ENCODE measurements at places on chromosomes 7 and 10. TPM values are rescaled to one million over a fixed set of nuclear protein-coding genes. Genes with fewer than 3 reads are reported as not detected.
A peak's percentile ranks its signal among the peaks of the same experiment; 100 is the strongest.

DNA sequence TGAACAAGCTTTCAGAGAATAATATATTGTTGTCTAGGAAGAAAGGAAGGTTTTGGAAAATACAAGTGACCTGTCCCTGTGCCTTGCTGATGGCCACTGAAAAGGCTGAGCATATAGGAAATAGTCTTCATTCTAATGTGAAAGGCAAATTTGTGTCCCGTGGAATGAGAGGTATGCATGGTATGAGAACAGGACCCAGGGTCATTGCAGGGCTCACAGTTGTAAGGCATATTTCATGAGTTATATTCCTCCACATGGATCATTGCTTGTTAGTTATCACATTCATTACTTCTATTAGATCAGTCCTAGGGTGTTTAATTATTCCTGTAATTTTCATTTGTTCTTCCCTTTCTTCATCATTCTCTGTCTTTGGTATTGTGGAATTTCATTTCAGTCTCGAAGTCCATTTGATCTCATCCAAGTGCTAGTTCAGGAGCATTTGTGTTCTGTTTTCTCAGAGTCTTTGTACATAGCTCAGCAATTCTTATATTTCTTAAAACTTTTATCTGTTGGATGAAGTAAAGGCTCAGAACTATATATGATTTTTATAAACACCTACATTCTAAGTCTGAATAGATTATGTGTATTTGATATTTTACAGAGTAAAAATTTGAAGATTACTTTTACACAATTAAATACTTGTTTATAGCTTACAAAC lies 39.4 kb upstream of the ARHGAP21 start:
- DNase-seq, result no peak

GRCh38 chr10:79628083-79628482 lies 17.3 kb downstream of the SFTPA1 start:
- no peak for DNase-seq

DNA sequence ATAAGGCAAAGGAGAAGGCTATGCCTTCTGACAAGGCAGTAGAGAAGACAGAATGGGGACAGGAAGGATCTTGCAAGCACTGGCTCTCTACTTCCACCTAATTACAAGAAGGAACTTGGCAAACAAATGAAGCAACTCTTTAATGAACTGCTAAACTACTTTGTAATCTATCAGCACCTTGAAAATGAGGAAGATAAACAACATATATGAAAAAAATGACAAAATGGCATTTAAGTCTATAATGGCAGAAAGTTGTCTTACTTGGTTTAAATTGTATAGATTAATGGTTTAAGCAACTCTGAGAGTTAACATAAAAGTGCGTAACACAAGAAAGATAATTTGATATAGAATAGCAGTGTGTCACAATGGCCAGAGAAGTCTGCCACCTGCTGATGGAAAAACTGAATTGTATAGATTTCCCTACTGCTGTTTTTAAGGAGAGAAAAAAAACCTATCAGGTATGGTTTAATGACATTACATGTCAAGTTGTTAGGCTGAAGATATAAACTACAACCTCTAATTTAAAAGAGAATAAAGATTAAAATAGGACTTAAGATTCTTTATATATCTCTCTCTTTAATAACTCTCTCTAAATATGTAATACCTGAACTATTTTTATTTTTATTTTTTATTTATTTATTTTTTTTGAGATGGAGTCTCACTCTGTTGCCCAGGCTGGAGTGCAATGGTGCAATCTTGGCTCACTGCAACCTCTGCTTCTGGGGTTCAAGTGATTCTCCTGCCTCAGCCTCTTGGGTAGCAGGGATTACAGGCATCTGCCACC lies 11.8 kb downstream of the NT5C3A start:
- DNase-seq, result no peak

GRCh38 chr10:24966962-24967481 lies 14.6 kb upstream of the PRTFDC1 start:
- DNase-seq, result no peak

GRCh38 chr7:91089382-91089963 lies 174.8 kb upstream of the FZD1 start:
- no peak for DNase-seq

DNA sequence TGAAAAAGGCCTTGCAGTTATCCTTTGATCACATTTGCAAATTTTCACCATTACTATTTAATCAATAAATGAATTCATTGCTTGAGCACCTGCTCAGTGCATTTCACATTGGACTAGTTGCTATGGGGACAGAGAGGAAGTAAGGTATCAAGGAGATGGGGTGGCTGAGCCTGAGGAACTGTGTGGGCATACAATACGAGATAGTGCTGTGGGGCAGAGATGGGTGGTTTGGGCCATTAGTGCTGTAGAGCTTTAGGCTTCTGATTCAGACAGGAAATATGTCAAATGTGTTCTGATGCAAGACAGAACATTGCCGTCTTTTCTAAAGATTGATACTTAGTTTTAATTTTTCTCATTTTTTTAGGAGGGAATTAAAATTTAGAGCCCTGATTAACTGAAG lies 13.2 kb downstream of the ITGB8 start:
- no peak for DNase-seq

GRCh38 chr10:23613900-23614299 lies 175.0 kb downstream of the OTUD1 start:
- DNase-seq, result no peak

The TRIM50 gene
- total RNA-seq, result not detected

GRCh38 chr7:36765605-36766004 lies 41.3 kb upstream of the AOAH start:
- no peak for DNase-seq

GRCh38 chr7:107464666-107465226 lies 5.1 kb upstream of the GPR22 start:
- DNase-seq, result no peak

DNA sequence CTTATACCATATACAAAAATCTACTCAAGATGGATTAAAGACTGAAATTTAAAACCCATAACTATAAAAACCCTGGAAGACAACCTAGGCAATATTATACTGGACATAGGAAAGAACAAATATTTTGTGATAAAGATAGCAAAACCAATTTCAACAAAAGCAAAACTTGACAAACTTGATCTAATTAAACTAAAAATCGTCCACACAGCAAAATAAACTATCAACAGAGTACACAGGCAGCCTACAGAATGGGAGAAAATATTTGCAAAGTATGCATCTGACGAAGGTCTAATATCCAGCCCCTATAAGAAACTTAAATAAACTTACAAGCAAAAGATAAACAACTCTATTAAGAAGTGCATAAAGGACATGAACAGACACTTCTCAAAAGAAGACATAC lies 240.1 kb downstream of the HGF start:
- no peak for DNase-seq

The ACSM6 gene
- not detected for total RNA-seq

GRCh38 chr10:30014511-30014910 lies 44.9 kb downstream of the JCAD start:
- no peak for DNase-seq

- DNase-seq, result peak; percentile 35
These were observed 1.0 kb downstream of the ACSL5 start for GRCh38 chr10:112374724-112375541.

GRCh38 chr7:24119852-24120251 lies 164.1 kb upstream of the NPY start:
- no peak for DNase-seq

GRCh38 chr10:24721229-24722106 lies 2.2 kb downstream of the ARHGAP21 start:
- peak; percentile 46 for DNase-seq
